ENCODE measurements at places on chromosomes 6 and 20.
A peak's percentile ranks its signal among the peaks of the same experiment; 100 is the strongest.

DNA sequence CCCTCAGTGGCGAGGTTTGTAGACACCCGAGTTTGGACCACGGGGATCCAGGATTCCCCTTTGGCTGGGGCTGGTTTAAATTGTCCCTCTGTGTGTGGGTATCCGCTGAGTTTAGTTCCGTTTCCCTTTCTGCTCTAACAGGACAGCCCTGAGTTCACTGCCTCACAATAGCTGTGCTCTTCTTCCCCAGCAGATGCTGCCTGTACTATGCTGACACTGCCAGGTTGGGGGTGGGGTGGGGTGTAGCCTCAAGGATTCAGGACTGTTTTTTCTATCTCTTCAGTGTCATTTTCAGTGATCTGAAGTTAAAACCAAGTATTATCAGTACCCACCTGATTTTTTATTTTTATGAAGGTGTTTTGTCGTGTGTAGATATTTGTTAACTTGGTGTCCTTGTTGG, 655.0 kb downstream of the COL12A1 start:
- no peak for DNase-seq

DNA sequence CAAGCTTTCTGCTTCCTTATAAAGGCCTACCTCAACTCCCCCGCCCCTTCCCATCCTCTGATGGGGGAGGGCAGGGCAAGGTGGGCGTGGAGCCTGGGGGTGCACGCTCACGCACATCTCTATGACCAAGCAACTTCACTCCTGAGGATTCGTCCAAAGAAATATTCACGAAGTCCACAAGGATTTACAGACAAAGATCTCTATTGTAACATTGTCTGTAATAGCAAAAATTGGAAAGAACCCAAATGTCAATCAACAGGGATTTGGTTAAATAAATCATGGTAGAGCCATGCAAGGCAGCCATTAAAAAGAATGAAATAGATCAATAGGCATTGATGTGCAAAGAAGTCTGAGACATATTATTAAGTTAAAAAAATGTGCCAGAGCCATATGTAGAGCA, 130.4 kb upstream of the AFDN start:
- DNase-seq, result no peak

DNA sequence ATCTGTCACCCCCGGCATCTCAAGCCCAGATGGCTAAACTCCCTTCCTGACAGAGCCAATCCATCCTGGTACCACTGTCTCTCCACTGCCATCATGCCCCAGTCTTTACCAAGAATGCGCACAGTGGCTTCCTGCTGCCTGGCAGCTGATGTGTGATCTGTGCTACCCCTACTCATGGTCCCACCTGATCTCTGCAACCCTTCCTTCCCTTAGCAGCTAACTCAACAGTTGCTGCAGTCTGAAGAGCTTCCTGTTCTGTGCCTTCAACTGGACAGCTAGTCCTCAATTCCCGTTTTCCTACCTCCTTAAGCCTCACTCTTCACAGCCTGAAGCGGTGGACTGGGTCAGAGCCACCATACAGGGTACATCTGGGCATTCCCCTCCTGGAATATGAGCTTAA, 7.6 kb upstream of the FAM83C start:
- DNase-seq, result no peak

GRCh38 chr20:25065625-25066338, 7.8 kb upstream of the ACSS1 start:
- DNase-seq, result peak; percentile 88

DNA sequence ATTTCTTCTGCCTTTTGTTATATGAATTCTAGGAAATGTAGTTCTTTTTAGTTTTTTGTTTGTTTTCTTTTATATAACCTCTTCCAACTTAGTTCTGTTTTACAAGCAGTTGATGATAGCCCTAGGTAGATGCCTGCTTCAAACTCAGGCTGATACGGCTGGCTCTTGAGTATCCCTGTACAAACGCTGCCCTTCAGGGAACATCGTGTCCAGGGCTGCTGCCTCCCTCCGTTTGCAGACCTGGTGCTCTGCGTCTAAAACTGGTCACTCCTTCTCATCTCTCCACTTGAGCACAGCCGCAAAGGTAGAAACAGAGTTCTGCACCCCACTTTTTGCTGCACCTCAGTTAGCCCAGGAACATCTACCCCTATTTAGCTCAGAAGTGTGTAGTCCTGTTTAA, 310.1 kb downstream of the PRL start:
- no peak for DNase-seq

GRCh38 chr6:129695373-129696027, 14.5 kb downstream of the ARHGAP18 start:
- DNase-seq, result no peak

GRCh38 chr6:125804264-125804663, 13.5 kb downstream of the NCOA7 start:
- DNase-seq, result no peak

- no peak for DNase-seq
These were observed 82.2 kb upstream of the SALL4 start for GRCh38 chr20:51884561-51884960.

DNA sequence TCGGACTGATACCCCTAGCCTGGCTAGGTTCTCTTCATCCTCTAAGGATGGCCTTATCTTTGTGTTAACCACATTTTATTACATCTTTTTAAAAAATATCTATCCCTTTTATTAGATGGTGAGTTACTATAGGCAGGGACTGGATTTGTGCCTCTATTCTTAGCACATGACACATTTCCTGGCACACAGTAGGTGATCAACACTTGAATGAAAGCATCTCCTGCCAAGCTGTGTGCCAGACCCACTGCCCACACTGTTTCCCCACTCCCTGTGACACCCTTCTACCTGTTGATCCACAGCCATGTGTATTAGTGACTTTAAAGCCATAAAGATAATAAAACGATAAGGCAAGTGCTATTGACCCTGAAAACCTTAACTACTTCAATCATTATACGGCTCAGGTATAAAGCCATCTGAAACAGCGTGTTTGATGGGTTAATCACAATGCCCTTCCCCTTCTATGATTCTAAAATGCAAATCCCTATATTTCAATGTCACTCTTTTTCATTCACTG, 73.6 kb downstream of the MYLK4 start:
- no peak for DNase-seq

DNA sequence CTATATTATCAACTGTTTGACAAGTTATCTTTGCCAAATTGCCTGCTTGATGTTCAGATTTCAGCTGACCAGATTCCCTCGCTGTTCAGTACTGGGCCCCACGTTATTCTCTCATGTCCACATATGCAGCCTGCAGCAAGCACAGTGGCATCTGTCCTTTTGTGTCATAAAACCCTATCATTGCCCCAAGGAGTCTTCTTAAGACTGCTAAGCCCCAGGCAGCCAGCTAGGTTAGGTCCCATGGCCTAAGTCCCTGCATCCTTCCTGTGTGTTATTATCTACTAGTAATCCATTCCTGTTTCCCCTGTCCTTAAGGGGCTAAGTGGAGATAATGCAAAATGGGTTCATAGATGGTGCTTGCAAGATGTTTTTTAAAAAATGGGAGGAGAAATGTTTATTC, 7.2 kb downstream of the KDM1B start:
- DNase-seq, result no peak

GRCh38 chr6:137161949-137162348, 11.5 kb downstream of the IL22RA2 start:
- no peak for DNase-seq

DNA sequence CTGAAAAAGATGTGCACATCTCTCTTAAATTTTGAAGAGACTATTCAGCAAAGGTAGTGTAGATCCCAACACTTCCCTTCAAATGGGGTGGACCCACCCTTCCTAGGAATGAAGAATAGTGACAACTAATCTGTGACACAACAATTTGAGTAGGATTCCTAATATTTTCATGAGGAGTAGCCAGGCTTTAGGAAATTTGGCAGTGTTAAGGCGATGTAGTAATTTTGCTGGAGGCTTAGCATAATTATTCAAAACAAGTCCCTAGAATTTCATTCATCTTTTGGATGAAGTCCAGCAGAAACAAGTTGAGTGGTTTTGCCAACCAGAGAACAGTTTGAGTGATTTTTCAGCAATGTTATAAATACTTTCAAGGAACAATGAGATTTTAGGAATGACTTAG, 52.4 kb downstream of the ELOVL4 start:
- no peak for DNase-seq

- DNase-seq, result no peak
These were observed 81.9 kb downstream of the SIM1 start for GRCh38 chr6:100382767-100383195.

GRCh38 chr6:139753198-139753861, 378.9 kb upstream of the CITED2 start:
- DNase-seq, result peak; percentile 15

- peak; percentile 49 for DNase-seq
These were observed 83.0 kb upstream of the GATA5 start for GRCh38 chr20:62558779-62559178.

DNA sequence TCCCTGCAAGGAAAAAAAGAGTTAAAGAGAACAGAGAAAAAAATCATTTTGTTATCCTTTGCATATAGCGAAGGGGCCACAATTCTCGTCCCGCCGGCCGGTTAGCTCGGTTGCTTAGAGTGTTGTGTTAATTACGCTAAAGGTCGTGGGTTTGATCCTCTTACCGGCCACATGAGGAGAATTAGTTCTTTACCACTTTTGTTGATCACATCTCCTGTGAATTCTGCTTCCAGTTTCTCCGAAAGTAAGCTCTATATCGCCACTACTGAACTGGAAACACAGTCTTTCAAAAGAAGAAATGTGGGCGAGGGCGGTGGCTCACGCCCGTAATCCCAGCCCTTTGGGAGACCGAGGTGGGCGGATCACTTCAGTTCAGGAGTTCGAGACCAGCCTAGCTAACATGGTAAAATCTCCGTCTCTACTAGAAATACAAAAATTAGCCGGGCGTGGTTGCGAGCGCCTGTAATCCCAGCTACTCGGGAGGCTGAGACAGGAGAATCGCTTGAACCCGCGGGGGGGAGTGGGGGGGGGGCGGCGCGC, 13.4 kb downstream of the PRSS16 start:
- DNase-seq, result no peak

DNA sequence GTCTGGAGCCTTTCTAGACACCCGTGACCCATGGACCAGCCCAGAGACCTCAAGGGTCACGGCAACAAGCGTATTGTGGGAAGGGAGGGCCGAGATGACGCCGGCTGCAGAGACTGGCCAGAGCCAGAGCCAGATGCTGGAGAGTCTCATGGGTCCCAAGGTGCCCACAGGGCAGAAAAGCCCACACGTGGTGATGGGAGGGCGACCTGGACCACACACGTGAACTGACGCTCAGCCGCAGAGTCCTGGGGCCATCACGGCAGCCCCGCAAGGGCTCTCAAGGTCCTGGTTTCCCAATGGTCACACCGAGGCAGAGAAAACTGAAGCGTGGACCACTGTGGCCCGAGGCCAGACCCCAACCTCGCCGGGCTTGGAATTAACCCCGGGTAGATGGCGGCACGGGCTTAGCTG, 92.6 kb downstream of the YTHDF1 start:
- DNase-seq, result no peak

DNA sequence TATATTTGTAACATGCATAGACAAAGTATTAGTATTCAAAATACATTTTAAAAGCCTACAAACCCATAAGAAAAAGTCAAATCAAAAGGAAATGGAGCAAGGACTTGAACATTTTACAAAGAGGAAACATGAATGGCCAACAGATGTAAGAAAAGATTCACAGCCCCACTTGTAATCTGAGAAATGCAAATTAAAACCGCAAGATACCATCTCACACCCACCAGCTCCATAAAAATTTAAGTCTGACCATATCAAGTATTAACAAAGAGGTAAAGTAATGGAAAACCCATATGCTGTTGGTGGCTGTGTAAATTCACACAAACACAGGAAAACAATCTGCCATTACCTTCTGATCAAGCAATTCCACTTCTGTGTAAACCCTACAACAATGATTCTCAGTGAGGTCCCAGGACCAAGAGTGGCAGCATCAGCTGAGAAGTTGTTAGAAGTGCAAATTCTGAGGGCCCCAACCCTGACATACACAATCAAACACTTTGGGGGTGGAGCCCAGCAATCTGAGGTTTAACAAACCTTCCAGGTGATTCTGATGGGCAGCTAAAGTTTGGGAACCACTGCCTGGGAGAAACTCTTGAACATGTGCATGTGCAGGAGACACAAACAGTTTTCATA, 30.9 kb downstream of the BCL2L1 start:
- peak; percentile 38 for DNase-seq

DNA sequence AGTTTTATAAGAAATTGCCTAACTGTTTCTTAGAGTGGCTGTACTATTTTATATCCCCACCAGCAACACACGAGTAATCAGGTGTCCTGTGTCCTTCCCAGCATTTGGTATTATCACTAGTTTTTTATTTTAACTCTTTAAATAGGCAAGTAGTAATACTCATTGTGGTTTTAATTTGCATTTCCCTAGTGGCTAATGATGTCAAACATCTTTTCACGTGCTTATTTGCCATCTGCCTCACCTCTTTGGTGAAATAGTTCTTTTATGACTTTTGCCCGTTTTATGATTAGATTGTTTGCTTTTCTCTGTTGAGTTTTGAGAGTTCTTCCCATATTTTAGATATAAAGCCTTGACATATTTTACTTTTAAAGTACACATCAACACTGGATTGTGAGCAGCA, 57.8 kb downstream of the GCLC start:
- peak; percentile 57 for DNase-seq

DNA sequence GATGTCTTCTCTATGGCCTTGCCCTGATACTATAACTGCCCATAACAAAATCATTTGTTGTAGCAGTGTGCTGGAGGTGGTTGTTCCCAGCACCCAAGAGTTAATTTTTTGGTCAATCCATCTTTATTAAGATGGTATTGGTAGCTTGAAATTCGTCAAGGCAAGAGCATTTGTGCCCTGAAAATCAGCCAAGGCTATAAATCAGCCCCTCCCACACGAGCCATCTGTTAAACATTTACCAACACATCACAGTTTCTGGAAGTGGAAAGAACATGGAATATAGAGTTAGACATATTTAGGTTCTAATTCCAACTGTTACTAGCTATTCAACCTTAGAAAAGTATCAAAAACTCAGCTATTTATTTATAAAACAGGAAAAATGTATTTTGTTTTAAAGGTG, 888.4 kb upstream of the GJE1 start:
- DNase-seq, result no peak

GRCh38 chr6:142421285-142422117, 119.7 kb downstream of the ADGRG6 start:
- DNase-seq, result no peak

GRCh38 chr6:88870717-88871330, 92.6 kb downstream of the RNGTT start:
- peak; percentile 19 for DNase-seq
